ENCODE measurements at places on chromosomes 12 and 14. TPM values are rescaled to one million over a fixed set of nuclear protein-coding genes. Genes with fewer than 3 reads are reported as not detected.

The DRAM1 gene
- 30.1 TPM for total RNA-seq

The RIMKLB gene
- 180 TPM for total RNA-seq

The TSPAN9 gene
- 125 TPM for total RNA-seq

The C12orf54 gene
- total RNA-seq = not detected

The PLA2G1B gene
- total RNA-seq = not detected

The DNAI7 gene
- total RNA-seq = 0.28 TPM

The ACSS3 gene
- 0.37 TPM for total RNA-seq

The GUCY2C gene
- total RNA-seq = not detected

The SIX4 gene
- 0.51 TPM for total RNA-seq

The TMEM229B gene
- 1.4 TPM for total RNA-seq

The DPY19L2 gene
- 2.4 TPM for total RNA-seq

The TM7SF3 gene
- 80.0 TPM for total RNA-seq

The AKAP6 gene
- total RNA-seq = 0.51 TPM

The FGF23 gene
- total RNA-seq = not detected
